ENCODE measurements at places on chromosomes 4 and X.

DNA sequence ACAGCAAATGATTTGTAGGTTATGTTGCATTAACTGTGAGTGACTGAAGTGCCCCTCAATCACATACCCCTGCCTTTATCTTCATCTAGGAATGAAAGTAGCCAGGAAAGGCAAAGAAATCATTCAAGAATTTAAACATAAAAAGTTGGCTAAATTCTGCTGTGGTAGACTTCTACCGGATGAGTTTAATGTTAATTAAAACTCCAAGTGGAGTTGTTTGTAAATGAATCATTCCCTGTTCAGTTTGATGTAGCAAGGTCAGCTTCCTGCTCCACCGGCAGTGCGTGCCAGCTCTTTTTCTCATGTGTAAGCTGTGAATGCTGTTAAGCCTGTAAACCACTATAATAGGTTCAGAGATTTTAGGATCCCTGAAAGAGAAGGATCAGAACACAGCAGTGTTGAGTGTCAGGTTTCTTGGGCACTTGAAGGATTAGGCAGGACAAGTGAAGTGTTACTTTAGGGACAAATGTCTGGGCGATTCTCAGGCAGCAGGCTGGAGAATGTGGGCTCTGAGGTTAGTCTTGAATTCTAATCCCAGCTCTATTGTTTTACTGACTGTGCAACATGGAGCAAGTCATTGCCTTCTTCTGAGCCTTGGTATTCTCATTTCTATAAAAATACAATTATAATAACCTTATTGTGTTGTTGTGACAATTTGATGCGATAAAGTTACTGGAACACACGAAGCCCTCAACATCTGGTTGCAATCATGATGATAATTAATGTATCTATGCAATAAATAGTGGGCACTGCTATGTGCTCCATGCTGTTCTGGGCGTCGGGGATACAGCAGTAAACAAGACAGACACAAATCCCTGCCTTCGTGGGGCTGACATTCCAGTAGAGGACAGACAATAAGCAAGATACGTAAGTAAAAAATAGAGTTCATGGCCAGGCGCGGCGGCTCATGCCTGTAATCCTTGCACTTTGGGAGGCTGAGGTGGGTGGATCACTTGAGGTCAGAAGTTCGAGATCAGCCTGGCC lies 112.0 kb downstream of the SHROOM3 start:
- no peak for DNase-seq

- DNase-seq = no peak
These were observed 8.0 kb upstream of the VAMP7 start for GRCh38 chrX:155873188-155873587.

GRCh38 chr4:40321574-40322275 lies 13.4 kb upstream of the CHRNA9 start:
- DNase-seq = no peak

GRCh38 chrX:53795576-53795975 lies 109.1 kb upstream of the HUWE1 start:
- no peak for DNase-seq

- no peak for DNase-seq
These were observed 565 bp upstream of the ZNF41 start for GRCh38 chrX:47483306-47484268.

- no peak for DNase-seq
These were observed 60.9 kb downstream of the ADGRA3 start for GRCh38 chr4:22454955-22455354.

- DNase-seq = no peak
These were observed 42.6 kb downstream of the CLDN34 start for GRCh38 chrX:10009741-10010140.

- DNase-seq = no peak
These were observed 5.5 kb downstream of the ZNF827 start for GRCh38 chr4:145933134-145933533.

- no peak for DNase-seq
These were observed 235.2 kb upstream of the HDX start for GRCh38 chrX:84737471-84737871.

- DNase-seq = no peak
These were observed 108.8 kb downstream of the ZNF827 start for GRCh38 chr4:145829629-145830395.

DNA sequence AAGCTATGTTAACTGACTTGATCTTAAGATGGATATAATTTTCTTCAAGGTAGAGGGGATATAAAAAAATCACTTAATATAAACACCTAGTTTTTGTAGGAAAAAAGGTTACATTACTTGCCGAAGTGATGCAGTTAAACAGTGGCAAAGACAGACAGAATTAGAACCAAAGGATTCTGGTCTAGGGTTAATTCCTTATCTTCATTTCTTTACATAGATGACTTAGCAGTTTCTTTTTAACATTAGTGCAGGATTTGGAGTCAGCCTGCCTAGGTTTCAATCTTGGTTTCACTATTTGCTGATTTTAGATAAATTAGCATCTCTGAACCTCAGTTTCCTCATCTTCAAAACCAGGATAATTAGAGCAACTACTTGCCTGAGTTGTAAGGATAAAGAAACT lies 14.3 kb downstream of the ZAR1 start:
- DNase-seq = no peak

GRCh38 chr4:87844452-87844851 lies 11.7 kb downstream of the MEPE start:
- no peak for DNase-seq

- no peak for DNase-seq
These were observed 5.2 kb downstream of the TKTL1 start for GRCh38 chrX:154300816-154301215.

DNA sequence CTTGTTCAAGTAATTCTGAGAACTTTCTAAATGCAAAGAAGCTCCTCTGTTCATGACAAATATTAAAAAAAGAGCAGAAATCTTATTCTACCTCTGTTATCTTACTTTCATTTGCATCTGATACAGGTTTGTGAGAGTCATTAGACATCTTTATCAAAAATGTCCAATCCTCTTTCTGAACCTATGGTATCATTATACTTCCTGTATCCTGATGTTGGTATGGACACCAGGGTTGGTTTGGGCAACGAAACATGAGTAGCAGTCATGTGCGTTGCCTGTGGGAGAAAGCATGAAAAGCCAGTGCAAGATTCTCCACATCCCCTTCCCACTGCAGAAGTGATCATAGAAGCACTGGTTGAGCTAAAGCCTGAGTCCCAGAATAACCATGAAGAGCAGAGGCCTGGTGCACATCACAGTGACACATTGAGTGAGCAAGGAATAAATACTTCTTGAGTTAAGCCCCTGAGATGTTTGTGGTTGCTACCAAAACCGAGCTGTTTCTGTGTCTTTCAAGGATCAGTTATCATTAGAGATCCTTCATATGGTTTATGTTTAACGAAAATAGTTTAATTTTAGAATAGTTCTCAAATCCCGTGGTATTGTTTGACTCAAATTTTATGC lies 197.2 kb downstream of the BANK1 start:
- no peak for DNase-seq

- no peak for DNase-seq
These were observed 162.0 kb upstream of the EOLA2 start for GRCh38 chrX:150100261-150100660.

DNA sequence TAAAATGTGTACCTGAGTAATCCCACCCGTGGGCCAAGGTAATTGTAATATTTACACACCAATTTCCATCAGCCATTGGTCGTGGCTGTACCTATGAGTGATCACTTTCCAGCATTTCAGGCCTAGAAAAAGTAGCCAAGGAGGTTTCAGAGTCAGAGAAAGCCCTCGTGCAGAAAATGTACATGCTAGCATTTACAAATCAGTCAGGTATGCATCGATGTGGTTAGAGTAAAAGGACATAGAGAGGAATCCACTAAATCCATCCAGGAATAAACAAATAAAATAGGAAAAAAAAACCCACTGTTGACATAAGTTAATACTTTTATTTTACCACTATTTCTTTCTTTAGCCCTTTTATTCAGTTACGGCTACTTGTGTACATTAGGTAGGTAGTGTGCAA lies 256.8 kb downstream of the TRIML1 start:
- DNase-seq = no peak

GRCh38 chr4:151114986-151115385 lies 15.6 kb downstream of the RPS3A start:
- no peak for DNase-seq

DNA sequence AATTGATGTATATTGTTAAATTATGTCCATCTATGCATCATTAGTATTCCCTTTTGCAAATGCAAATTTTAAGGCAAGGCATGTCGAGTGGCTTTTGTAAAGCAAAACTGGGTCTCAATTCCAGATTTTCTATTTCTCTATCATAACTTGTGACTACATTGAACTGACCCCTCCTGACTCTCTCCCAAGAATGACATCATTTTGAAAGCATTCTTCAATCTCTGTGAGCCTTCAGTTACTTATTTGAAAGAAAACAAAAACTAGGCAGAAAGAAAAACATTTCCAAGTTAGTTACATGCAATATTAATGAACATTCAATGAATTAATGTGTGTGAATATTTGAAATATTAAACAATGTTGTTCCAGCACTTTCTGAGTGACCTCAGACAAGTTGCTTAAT lies 314.3 kb upstream of the CLNK start:
- DNase-seq = no peak

- DNase-seq = no peak
These were observed 59.5 kb downstream of the CLDN22 start for GRCh38 chr4:183260491-183261151.

GRCh38 chr4:87516683-87517082 lies 12.5 kb downstream of the SPARCL1 start:
- no peak for DNase-seq

- no peak for DNase-seq
These were observed 529.9 kb downstream of the MID1IP1 start for GRCh38 chrX:39331082-39331704.

- DNase-seq = no peak
These were observed 13.1 kb downstream of the TAB3 start for GRCh38 chrX:30875957-30876356.

- DNase-seq = no peak
These were observed 412.1 kb downstream of the UBE2NL start for GRCh38 chrX:144295921-144296320.

DNA sequence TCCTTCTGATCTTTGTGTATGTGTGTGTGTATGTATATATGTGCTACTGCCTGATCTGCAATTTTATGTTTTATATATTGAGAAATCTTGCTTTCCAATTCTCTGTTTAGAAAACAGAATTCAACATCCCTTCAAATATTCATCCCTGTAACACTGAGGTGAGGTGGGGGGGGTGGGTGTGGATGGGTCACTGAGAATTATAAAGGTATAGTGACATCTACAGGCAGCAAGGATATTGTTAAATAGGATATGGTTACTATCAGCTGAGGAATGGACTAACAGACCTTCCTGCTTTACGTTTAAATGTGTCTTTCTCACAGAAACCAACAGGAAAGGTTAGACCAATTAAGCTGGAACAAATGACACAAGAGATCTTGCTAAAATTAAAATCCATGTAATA lies 19.0 kb upstream of the MAGEB2 start:
- no peak for DNase-seq

- DNase-seq = no peak
These were observed 680.8 kb downstream of the RPA4 start for GRCh38 chrX:97564496-97564895.

- DNase-seq = no peak
These were observed 793 bp upstream of the DCUN1D4 start for GRCh38 chr4:51842167-51842553.

DNA sequence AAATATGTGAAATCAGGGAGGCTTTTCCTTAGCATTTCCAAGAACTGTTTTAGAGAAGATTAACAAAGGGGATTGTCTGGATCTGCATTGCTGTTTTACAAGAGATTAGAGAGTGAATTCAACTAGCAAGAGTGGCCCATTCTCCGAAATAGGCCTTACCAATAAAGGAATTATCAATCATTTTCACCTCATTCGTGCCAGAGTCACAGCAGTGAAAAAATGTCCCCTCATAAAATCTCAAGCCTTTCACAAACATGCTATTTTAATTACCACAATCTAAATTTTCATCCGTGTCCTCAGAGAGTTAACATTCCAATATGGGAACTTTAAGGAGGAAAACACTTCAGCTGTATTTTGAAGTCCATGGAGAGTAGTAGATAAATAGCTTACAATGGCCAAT lies 979.6 kb downstream of the RPA4 start:
- no peak for DNase-seq

GRCh38 chr4:70614184-70614555 lies 14.4 kb upstream of the ENAM start:
- no peak for DNase-seq

- DNase-seq = no peak
These were observed 136.5 kb downstream of the PJA1 start for GRCh38 chrX:69028761-69029120.

GRCh38 chr4:81360737-81361136 lies 111.0 kb downstream of the RASGEF1B start:
- DNase-seq = no peak

GRCh38 chr4:119206178-119206577 lies 6.3 kb upstream of the USP53 start:
- no peak for DNase-seq

DNA sequence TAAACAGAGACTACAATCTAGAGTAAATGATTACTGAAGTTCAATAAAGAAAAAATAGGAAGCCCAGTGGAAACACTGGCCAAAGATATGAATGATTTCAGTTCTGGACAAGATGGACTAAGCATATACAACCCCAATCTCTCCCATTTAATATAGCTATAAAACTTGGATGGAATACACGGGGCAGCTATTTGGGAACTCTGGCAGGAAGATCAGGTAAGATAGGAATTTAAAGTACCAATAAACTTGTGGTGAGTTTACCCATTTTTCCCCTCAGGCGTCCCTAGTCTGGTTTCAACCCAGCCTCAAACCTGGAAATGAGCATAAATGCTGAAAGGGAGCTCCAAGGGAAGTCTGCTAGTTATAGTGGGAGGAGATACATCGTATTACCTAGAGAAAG lies 20.4 kb downstream of the NUP54 start:
- no peak for DNase-seq

DNA sequence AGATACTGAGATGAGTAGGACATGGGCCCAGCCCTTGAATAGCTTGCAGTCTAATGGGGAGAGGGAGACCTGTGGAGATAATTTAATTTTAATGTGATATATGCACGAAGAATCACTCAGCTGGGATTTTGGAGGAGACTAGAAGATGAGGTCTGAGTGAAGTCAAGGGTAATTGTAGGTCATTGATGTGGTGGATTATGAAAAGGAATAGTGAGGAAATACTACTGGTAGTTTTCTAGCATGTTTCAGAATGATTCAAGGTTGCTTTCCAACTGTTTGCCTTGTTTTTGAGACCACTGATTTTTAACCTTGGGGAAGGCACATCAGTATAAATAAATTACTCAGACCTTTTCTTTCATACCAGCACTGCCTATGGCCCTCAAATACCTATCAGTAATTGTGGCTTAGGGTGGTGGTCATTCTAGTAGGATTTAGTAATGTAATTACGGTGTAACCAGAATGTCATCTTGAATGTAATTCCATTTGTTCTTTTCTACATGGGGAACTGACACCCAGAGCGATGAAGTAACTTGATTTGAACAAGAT lies 25.6 kb downstream of the PTTG2 start:
- no peak for DNase-seq

DNA sequence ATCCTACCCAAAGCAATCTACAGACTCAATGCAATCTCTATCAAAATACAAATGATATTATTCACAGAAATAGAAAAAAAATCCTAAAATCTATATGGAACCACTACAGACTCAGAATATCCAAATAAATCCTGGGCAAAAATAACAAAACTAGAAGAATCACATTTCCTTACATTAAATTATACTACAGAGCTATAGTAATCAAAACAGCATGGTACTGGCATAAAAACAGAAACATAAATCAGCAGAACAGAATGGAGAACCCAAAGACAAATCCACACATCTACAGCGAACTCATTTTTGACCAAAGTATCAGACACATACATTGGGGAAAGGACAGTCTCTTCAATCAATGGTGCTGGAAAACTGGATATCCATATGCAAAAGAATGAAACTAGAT lies 304.1 kb upstream of the FGF13 start:
- DNase-seq = no peak

GRCh38 chr4:163665101-163665500 lies 170.6 kb downstream of the TMA16 start:
- DNase-seq = no peak

Measured in CD4-positive, alpha-beta T cell (primary cell).